ENCODE measurements at places on chromosomes 12 and 14. TPM values are rescaled to one million over a fixed set of nuclear protein-coding genes. Genes with fewer than 3 reads are reported as not detected.

DNA sequence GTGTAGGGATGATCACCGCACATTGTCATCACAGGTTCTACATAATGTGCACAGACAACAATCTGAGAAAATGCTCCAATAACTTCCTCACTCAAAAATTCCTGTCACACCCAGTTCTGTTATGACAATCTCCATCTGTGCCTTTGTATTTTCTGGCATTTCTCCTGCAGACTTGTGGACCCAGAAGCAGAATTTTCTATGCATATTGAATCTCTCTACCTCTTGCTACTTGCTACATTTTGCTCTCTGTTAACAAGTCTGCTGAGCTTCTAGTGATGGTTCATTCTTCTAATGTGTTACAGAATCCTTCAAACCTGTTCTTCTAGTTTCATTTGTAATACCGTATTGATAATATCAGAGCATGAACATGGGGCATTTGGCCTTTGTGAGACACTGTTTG is 127.8 kb upstream of the PTPRQ start:
- no peaks in the 10 kb centered on the region for H3K36me3 ChIP-seq
- DNase-seq: no peak
- H3K4me3 ChIP-seq: no peak overlapping the region
- no peaks in the 10 kb centered on the region for H3K4me1 ChIP-seq
- H3K27me3 ChIP-seq: peaks cover 4% of the 10 kb centered on the region

Gene PIWIL1
- polyA plus RNA-seq: not detected

Gene MAP1LC3B2
- 4.4 TPM for polyA plus RNA-seq

Gene CNTN1
- polyA plus RNA-seq: not detected

Measured in naive thymus-derived CD4-positive, alpha-beta T cell (primary cell).